Stimulated activated CD8-positive, alpha-beta memory T cell treated with anti-CD3 and anti-CD28 coated beads, Interleukin-15, amount 100 ng/mL, for 48 hours (primary cell): ENCODE measurements at places on chromosomes 4 and X.

GRCh38 chr4:76606645-76607265 is 171.7 kb downstream of the SHROOM3 start:
- DNase-seq, result no peak

DNA sequence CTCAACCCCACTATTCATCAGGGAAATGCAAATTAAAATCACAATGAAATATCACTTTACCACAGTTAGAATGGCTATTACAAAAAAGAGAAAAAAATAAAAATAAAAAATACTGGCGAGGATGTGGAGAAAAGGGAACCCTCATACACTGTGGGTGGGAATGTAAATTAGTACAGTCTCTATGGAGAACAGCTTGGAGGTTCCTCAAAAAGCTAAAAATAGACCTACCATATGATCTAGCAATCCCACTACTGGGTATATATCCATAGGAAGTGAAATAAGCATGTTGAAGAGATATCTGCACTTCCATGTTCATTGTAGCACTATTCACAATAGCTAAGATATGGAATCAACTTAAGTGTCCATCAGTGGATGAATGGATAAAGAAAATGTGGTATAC is 50.5 kb upstream of the PAGE1 start:
- no peak for DNase-seq

- no peak for DNase-seq
Measured at GRCh38 chr4:145840801-145841200, 97.8 kb downstream of the ZNF827 start.

DNA sequence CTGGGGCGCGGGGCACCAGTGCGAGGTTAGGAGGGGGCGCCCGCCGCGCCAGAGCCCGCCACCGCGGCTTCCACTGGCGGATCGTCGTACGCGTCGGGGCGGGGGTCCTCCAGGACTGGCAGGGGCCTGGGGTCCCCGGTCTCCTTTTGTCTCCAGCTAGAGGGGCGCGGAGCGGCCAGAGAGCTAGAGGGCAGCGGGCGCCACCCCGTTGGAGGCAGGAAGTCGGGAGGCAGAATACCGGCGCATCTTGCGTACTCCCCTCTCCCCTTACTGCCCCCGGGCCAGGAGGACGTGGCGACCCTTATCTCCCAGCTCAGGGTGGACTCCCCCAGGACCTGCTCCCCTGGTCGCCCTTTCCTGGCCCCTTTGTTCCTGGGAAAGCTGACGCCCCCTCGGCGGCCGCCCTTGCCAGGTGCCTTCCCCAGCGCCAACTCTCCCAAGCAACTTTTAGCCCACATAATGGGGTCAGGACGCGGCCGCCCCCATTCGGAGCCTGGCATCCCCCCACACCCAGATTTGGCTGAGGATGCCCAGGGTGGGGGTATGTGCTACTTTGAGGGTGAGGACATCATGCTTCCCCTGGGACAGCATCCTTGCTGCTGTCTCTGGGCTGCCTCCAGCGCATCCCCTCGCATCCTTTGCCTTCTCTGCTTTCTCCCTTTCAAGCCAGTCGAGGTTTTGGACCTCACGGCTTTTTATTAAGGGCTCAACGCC is 933 bp downstream of the CNKSR2 start:
- DNase-seq, result no peak

DNA sequence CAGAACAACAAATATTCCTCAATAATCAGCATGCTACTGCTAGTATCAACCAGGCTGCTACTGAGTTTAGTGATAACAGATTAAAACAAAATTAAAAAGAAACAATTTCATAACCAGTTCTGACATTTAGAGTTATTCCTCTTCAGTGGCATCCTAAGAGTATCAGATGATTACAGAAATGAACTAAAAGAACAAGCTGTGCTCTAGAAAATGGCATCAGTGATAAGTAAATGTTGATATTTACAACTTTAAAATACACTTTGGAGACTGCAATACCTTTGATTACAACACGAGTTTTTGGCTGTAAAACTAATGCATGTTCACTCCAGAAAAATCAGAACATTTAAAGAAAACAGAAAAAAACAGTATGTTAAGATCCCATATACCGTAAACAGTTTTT is 72.9 kb downstream of the ADGRA3 start:
- no peak for DNase-seq

GRCh38 chr4:108391701-108392455 is 223.1 kb upstream of the LEF1 start:
- DNase-seq, result no peak

DNA sequence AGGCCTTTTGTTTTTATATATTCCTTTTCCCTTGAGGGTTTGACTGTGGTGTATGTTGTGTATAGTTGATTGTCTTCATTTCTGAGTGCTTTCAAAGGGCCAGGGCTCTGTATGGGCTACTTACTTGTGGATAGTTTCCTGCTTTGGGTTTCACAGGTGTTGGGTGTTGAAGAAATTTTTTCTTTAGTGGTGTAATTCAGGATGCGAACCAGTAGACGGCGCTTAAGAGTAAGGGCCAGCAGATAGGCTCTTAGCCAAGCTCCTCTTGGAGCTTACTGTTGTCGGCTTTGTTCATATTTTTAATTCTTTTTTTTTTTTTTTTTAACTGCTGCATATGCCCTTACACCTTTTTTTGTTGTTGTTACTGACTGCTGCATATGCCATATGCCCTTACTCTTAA is 276.3 kb upstream of the GALNT7 start:
- DNase-seq, result no peak

- DNase-seq, result no peak
Measured at GRCh38 chr4:41213625-41214135, 662 bp downstream of the APBB2 start.

GRCh38 chrX:37722595-37722994 is 37.0 kb downstream of the XK start:
- DNase-seq, result no peak

- no peak for DNase-seq
Measured at GRCh38 chr4:2247128-2248043, 5.5 kb upstream of the HAUS3 start.

DNA sequence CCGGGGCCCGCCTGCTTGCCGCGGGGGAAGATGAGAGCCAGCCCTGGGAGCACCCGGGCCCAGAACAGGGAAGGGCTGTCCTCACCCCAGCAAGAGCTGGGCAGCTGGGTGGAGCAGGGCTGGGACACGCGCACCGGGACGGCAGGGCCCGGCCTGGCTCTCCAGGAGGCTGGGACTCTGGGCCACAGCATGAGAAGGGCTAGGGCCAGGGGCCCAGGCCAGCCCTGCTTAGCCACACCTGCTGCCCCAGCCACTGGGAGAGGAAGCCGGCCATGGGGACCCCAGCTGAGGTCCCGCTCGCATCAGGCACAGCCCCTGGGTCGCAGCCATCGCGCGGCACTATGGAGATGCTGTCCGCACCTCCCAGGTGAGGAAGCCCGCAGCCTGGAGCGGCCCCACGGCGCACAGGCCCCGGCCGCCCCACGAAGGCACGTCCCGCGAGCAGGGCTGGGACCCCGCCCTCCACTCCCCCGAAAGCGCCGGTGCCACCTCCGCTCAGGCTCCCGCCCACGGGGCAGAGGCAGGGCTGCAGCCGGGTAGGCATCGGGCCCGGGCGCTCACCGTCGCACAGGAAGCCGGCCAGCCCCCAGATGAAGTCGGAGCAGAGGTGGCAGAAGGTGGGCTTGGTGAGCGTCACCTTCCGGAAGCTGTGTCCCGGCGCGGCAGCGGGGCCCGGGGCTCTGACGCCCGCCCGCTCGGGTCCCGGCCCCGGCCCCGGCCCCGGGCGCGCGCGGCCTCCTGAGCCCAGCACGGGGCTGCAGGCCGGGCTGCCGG is 531 bp downstream of the DGKQ start:
- peak; percentile 20 for DNase-seq

- DNase-seq, result no peak
Measured at GRCh38 chrX:14729058-14729457, 143.8 kb downstream of the FANCB start.

- no peak for DNase-seq
Measured at GRCh38 chrX:2697306-2697705, 6.2 kb downstream of the CD99 start.

DNA sequence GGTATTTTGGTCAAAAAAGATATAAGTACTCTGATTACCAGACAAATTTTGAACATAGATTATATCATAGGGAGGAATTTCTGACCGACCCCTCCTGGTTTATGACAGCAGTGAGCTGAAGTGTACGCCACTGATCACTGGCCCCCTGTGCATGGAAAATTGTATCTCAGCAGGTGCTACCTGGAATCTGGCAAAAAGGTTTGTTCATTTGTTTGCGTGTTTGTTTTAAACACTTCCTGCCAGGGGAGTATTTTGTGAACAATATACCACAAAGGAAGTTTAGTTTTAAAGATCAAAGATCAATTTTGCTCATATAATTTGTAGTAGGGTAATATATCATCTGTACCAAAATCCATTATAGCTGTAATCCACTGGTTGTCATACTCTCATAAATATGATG is 219.7 kb upstream of the TENM3 start:
- DNase-seq, result no peak

- DNase-seq, result no peak
Measured at GRCh38 chrX:8721536-8721935, 10.4 kb downstream of the ANOS1 start.

GRCh38 chrX:9749146-9749692 is 16.4 kb downstream of the GPR143 start:
- no peak for DNase-seq

DNA sequence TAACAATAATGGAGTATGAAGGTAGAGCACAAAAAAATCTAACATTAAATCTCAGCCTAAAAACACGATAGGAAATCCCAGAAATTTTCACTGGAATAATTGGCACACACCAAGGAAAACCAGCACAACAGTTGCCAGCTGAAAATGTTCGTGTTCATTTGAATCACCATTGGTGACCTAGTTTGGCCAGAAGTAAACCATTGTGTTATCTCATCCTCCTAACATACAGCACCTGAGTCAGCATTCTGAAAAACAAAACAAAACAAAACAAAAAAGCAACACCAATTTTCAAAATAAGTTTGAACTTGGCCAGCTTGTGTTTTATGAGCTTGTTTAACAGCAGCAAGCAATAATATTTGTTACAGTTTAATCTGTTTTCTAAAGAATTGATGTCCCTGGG is 41.1 kb downstream of the UCHL1 start:
- no peak for DNase-seq

GRCh38 chrX:123990602-123991001 is 29.1 kb downstream of the STAG2 start:
- no peak for DNase-seq

- no peak for DNase-seq
Measured at GRCh38 chrX:3299636-3300035, 46.8 kb downstream of the MXRA5 start.

GRCh38 chr4:17614416-17615299 is at the start of gene MED28:
MED28 (plus strand) TSS chr4:17614641; CDS start chr4:17614655, 14 bp downstream.
- peak; percentile 89 for DNase-seq

- no peak for DNase-seq
Measured at GRCh38 chr4:123043013-123043412, 120.6 kb upstream of the NUDT6 start.

GRCh38 chr4:4843635-4844291 is 15.7 kb upstream of the MSX1 start:
- no peak for DNase-seq

GRCh38 chrX:40550066-40550465 is 30.7 kb upstream of the ATP6AP2 start:
- no peak for DNase-seq

GRCh38 chrX:16250296-16250695 is 83.0 kb downstream of the MAGEB17 start:
- no peak for DNase-seq

GRCh38 chr4:110508827-110509710 is 33.1 kb downstream of the ENPEP start:
- DNase-seq, result no peak

GRCh38 chrX:42131856-42132255 is 208.5 kb upstream of the CASK start:
- DNase-seq, result no peak

- DNase-seq, result no peak
Measured at GRCh38 chrX:149274516-149275105, 230.5 kb downstream of the IDS start.

DNA sequence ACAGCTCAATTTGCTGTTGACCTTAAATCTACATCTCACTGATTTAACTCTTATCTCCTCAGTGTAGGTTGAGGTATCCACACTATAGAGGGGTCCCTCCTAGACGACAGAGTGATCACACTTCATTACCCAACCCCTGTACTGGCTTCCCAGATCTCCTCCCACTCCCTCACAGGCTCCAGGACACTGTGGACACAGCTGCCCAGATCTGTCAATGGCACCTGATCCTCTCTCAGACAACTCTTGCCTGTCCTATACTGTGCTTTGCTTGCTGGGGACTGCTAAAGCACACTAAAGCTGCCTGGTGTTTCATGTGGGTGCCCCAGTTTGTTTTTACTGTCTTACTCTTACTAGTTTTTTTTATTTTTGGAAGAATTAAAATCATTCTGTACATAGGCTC is 27.9 kb downstream of the RAB40AL start:
- no peak for DNase-seq

DNA sequence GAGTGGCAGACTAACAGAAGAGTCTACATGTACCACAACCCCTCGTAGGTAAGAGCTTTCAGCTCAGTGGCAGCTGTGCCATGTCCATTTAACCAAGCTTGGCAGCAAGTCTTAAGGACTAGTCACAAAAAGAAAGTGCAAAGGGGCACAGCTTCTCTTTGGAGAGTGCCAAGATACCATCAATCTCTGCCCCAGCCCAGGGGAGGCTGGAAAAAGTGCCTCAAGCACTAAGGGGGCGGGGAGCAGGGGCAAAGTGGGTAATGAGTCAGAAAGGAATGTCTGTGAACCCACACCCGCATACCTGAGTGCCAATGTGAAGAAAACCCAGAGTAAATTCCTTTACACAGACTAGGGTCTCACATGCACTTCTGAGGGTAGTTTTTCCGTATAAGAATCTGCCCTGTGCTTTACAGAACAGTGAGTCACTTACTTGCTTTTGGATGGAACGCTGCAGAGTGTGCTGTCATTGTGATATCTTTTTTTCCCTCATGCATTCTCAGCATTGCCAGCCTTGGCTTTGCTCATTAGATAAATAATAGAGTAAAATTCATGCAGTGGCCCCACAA is 219.8 kb downstream of the ZNF674 start:
- DNase-seq, result peak; percentile 55

DNA sequence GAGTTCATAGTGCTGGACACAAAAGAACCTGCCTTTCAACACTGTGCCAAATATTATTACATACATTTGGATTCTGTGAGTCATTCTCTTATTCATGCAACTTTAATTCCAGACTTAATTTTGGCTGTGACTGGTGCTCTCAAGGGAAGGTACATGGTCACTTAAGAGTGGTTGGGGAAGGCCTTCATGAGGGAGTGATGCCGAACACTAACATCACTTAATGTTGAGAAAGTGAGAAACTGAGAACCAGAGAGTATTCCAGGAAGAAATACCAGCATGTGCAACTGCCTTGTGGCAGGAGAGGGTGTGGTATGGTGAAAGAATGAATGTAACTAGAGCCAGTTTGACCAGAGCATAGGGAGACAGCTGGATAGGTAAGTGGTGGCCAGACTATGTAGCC is 41.5 kb upstream of the FHDC1 start:
- DNase-seq, result no peak
